Urinary bladder (tissue), 4 donors: ENCODE measurements at places on chromosomes 5 and 9. TPM values are rescaled to one million over a fixed set of nuclear protein-coding genes. Genes with fewer than 3 reads are reported as not detected.

Gene SH3RF2
- 1.0 TPM for total RNA-seq

Gene SLC6A7
- total RNA-seq, result not detected

Gene FAM221B
- total RNA-seq, result 0.21 TPM

DNA sequence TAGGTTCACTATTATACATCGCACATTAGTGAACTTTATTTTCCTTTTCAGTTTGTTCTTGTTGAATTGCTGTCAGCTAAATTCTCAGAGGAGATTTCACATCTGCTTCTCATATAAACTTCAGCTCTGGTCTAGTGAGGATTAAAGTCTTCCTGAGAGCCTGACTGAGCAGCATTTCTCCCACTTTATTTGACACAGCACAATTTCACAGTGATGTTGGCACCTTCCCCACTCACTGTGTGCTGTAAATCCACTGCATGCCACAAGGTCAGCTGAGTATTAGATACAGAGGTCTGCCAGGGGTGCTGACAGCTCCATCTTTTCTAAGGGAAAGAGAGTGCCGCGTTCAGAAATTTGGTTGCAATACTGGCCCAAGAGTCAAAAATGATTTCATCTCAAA is 567.4 kb downstream of the PRR16 start:
- DNase-seq, result peak; percentile 4

DNA sequence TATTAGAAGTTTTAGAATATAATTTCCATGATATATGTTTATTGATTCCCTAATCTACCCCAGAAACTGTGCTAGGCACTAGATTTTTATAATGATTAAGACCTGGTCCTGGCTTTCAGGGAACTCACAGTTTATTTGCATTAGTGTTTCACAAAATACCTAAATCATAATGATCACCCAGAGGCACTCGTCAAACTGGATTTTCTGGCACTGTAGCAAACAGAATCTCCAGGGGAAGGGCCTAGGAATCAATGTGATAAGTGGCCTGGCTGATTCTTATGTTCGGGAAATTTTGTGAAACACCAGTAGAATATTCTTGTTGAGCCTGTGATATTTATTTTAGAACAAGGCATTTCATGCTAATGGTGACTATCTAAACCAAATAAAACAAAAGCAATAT is 37.4 kb upstream of the SRP19 start:
- DNase-seq, result no peak

DNA sequence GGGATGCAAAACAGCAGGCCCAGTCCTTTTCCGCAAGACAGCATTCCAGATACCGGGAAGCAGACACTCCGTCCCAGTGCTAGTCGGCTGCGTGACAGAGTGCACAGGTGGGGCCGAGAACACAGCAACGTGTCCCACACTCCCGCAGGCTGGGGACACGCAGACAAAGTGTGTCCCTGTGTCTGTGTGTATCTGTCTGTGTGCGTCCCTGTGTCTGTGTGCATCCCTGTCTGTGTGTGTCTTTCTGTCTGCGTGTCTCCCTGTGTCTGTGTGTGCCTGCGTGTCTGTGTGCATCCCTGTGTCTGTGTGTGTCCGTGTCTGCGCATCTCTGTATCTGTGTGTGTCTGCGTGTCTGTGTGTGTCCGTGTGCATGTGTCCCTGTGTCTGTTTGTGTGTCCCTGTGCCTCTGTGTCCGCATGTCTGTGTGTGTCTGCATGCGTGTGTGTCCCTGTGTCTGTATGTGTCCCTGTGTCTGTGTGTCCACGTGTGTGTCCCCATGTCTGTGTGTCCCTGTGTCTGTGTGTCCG is 137.0 kb downstream of the MRPL36 start:
- DNase-seq, result no peak

Gene MTREX
- total RNA-seq, result 153 TPM

DNA sequence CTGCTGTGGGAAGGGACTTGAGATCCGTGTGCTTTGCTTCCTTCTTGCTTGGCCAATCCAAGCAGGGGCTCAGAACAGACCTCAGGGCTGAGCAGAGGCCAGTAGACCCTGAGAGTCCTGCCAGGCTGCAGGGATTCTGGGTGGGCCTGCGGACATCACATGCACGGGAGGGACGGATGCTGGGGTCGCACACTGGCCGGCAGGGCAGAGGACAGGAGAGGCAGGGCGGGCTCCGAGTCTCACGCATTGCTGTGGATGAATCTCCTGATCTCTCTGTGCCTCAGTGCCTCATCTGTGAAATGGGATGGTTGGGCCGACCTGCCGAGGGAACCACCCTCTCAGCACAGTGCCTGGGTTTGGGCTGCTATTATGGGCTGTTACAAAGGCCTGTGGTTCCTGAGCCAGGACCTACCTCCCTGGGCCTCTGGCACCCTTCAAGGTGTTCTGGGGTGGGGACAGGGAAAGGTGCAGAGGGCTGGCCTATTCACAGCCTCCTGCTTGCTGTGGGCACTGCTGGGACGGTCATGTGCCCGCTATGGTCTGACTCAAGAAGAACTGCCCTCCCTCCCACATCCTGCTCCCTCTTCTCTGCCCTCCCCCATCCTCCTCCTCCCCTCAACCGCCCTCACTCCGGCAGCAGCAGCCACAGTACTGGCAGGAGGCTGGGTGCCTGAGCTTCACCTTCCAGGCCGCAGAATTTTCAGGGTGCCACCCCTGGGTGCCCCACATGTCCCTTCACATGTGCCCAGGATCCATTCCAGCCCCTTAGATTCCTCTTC is 43.3 kb downstream of the NCS1 start:
- no peak for DNase-seq

DNA sequence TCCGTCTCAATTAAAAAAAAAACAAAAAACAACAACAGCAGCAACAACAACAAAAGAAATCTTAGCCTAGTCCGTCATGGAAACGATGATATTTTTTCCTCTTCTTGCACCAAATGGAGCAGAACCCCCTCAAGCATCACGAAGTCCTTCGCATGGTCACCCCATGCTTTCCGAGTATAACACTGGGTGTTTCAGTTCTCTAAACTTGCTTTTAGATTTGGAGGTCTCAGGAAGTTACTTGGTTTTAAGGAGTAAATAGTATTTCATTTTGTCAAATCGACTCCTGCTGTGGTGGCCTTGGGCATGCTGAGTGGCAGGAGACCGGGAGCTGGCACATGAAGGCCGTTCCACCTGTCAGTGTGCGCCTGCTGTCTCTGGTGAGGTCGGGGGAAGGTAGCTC is 118.5 kb upstream of the CACNA1B start:
- DNase-seq, result no peak

Gene PDE8B
- 2.9 TPM for total RNA-seq

Gene BARHL1
- total RNA-seq, result not detected

DNA sequence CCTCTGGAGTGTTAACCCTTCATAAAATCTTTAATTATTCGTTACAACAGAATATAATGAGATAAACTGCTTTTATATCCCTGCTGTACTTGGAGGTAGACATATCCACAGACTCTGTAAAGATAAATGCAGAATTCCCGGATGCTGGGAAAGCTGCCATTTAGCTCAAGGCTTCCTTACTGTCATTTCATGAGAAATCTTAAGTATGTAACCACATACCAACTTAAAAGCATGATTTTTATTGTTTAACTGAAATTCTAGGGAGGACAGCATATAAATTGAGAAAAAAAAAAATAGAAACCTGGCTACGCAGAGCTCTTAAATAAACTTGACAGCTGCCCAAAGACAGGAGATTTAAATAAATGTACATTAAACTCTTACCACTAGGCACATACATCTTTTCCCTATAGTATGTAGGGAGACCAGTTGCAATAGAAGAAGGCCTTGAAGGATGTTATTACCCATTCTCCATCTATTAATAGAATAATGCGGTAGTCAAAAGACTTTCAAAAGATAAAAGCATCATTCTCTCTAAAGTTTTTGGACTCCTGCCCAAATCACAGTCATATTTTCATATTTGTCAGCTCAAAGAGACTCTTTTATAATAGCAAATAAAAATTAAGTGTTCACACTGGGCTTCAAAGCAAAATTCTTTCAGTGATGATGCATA is 373.8 kb downstream of the NDUFS4 start:
- no peak for DNase-seq

DNA sequence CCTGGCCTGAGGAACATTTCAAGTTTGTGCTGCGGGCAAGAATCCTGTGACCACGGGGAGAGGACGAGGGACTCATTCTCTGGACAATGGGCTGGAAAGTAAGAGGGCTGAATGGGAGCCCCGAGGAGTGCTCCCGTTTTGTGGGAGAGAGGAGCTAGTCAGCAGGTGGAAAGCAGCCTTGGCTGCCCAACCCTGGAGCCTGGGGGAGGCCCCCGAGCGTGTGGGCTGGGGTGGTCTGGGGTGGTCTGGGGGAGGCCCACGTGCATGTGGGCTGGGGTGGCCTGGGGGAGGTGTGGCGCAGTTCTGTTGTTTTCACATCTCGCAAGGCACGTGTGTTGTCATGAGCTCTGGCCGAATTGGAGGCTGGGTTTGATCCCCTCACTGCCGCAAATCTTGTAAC is 27.5 kb downstream of the EHMT1 start:
- DNase-seq, result no peak

DNA sequence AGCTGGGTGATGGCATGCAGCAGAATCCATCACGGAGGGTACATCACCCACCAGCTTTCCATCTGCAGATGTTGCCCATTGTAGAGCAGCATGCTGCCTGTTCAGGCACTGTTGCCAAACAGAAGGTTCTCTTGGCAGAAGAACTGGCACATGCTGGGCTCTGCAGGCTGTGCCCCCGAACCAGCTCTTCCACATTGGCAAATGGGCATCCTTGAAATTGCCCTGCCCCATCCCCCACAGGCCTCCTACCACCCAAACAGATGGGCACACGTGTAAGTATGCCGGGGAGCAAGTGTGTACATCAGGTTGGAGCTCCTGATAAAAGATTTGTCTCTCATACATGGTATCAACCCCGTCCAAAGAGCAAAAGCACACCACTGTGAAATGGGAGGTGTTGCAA is 220.3 kb upstream of the TAS2R1 start:
- no peak for DNase-seq

Gene FOXE1
- total RNA-seq, result not detected
